Caco-2 (cell line): ENCODE measurements at places on chromosomes 16 and 17. TPM values are rescaled to one million over a fixed set of nuclear protein-coding genes. Genes with fewer than 3 reads are reported as not detected.

- DNase-seq: peak; percentile 95
- no peaks in the 10 kb centered on the region for H3K36me3 ChIP-seq
- H3K27ac ChIP-seq: peak overlapping the region; percentile 91
- H3K4me3 ChIP-seq: no peak overlapping the region
Measured at GRCh38 chr17:41535764-41536481, 7.8 kb upstream of the KRT19 start.

KIF2B gene
- not detected in 2 replicates for total RNA-seq

GNPTG gene
- 37.3 and 37.6 TPM in 2 replicates for total RNA-seq

ASPHD1 gene
- total RNA-seq: 13.2 and 14.7 TPM in 2 replicates

DNA sequence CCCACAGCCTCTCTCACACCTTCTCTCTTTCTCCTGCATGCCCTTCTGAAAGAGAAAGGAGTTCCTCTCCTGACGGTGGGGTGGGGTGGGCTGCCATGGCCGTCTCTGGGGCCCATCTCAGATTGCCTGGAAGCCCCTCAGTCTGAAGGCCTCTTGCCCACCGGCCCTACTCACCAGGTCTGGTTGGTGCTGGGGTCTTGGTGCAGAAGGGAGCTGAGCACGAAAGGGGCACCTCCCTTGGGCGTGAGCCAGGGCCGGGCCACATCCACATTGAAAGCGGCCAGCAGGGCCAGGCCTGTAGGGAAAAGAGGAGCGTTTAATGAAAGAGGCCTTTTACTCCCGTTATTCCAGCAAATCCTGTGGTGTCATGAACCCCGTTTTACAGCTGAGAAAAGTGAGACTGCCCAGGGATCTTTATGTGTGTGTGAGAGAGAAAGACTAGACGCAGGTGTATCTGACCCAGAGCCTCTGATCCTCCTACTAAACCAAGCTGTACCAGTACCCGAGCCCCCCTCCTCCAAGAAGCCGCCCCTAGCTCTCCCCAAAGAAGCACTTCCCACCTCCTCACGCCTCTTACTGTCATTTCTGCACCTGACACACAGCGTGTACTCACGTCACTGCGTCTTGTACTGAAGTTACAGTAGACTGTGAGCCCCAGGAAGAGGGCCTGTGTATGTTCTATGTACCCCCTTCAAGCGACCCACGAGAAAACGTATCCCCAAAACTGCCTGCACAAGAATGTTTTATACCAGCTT lies 23.4 kb downstream of the ITGAE start:
- no peaks in the 10 kb centered on the region for H3K4me1 ChIP-seq
- DNase-seq: no peak
- H3K36me3 ChIP-seq: no peaks in the 10 kb centered on the region
- H3K4me3 ChIP-seq: no peak overlapping the region
- H3K27ac ChIP-seq: no peak overlapping the region
- H3K27me3 ChIP-seq: no peaks in the 10 kb centered on the region

DNA sequence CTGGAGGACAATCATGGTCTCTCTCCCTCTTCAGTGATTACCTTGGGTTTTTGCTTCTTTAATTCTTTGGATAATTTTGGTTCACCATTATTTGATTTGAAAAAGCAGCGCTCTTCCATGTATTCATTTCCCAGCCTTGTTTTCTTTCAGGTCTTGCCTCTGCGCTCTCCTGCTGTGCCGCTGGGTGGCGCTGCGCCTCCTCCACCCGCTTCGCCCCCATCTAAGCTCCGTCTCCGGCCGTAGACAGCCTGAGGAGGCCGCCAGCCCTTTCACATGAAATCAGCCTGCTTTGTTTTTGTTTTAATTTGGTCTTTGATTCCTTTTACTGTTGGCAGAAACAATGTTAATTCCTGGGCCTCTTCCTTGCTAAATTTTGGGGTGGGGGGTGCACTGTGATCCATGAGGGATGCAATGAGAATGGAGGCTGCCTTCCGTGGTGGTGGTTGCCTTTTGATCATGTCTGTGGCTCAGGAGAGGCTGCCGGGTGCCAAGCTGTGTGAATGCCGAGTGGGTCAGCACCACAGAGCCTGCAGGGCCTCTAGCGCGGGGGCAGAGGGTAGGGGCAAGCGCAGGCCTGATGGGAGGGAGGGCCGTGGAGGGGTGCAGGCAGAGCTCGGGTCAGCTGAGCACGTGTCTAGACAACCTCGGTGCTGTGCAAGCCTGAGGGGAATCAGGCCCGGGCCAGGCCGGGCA lies 64.1 kb downstream of the PLD6 start:
- H3K27me3 ChIP-seq: no peaks in the 10 kb centered on the region
- DNase-seq: peak; percentile 42

ZMYND15 gene
- 2.2 and 3.5 TPM in 2 replicates for total RNA-seq

- H3K4me1 ChIP-seq: no peaks in the 10 kb centered on the region
- no peaks in the 10 kb centered on the region for H3K36me3 ChIP-seq
- no peak within 1 kb of the TSS for H3K4me3 ChIP-seq
- no peaks in the 10 kb centered on the region; the same call in 1 of the 2 replicates for H3K27me3 ChIP-seq
- no peak for DNase-seq
Measured at GRCh38 chr17:36017799-36018198, at the start of gene CCL23. Gene CCL23 (minus strand): TSS chr17:36017972. CDS start chr17:36017897, 75 bp downstream.
